ENCODE measurements at places on chromosomes 11 and 22.

- no peak for DNase-seq
Observed at GRCh38 chr11:57638811-57639320, 10.8 kb downstream of the YPEL4 start.

GRCh38 chr11:125263268-125263790 lies 98.8 kb downstream of the PKNOX2 start:
- no peak for DNase-seq

- no peak for DNase-seq
Observed at GRCh38 chr11:120398132-120398531, 61.9 kb downstream of the ARHGEF12 start.

GRCh38 chr11:99548264-99548663 lies 527.5 kb downstream of the CNTN5 start:
- no peak for DNase-seq

GRCh38 chr22:37639070-37639760 lies at the start of gene SH3BP1:
TSS of gene SH3BP1 (plus strand) at chr22:37639669. CDS start at chr22:37639788, 119 bp downstream.
- DNase-seq = peak; percentile 50

GRCh38 chr11:281486-282161 lies 3.4 kb downstream of the NLRP6 start:
- no peak for DNase-seq

Data from CD4-positive, alpha-beta memory T cell (primary cell).